ENCODE measurements at places on chromosomes 5 and 9.

- no peak for DNase-seq
These were observed 21.5 kb downstream of the TNFSF8 start for GRCh38 chr9:114908805-114909448.

DNA sequence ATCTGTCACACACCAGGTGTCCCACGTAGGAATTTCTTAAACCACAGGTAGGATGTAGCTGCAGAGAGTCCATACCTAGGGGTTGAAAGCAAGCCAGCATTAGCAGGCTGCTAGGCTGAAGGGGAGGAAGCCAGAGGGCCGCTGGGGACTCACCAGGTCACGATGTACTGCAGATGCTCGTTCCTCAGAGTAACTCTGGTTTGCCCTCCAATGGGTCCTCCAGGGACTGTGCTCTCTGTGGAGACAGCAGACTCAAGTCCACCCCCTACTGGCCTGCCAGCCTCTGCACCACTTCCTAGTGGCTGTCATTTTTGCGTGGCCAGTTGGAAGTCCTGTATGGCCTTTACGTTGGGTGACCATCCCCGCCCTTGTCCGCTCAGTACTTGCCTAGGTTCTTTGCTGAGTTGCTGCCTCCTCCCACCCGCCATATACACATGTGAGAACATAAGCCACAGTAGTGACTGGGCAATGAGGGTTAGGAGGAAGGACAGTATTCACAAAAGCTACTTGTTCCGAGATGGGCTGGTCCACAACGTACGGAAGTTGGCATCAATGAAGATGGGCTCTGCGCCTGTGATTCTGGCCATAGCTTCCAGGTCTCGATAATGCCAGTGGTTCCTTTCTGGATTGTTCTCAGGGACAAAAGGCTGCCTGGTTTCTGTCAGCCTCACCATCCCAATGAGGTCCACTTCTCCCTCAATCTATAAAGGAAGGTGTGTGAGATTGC lies 4.1 kb downstream of the RPL7A start:
- no peak for DNase-seq

GRCh38 chr9:36592801-36593583 lies 20.3 kb downstream of the MELK start:
- no peak for DNase-seq

DNA sequence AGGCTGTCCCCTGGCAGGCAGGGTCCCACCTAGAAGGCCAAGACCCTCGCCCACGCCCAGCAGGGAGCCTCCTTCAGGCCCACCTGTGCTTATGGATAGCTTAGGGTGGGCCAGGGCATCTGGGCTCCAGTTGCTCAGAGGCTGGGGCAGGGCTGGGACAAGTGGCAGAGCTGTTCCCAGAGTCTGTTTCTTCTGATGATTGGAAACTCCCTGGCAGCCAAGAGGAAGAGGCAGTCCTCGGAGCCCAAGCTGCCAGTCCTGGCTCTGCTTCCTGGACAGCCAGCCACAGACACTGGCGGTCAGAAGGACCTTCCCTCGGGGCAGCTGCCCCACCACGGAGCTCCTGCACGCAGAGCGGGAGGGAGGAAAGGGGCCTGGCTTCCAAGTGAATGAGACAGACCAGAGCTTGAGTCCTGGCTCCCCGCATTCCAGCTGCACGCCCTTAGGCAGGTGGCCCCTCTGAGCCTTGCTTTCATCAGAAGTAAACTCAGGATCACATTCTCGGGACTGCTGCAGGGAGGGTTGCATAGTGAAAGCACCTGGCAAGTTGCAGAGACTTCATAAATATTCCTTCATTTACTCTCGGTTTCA lies 37.9 kb upstream of the GABRP start:
- no peak for DNase-seq

DNA sequence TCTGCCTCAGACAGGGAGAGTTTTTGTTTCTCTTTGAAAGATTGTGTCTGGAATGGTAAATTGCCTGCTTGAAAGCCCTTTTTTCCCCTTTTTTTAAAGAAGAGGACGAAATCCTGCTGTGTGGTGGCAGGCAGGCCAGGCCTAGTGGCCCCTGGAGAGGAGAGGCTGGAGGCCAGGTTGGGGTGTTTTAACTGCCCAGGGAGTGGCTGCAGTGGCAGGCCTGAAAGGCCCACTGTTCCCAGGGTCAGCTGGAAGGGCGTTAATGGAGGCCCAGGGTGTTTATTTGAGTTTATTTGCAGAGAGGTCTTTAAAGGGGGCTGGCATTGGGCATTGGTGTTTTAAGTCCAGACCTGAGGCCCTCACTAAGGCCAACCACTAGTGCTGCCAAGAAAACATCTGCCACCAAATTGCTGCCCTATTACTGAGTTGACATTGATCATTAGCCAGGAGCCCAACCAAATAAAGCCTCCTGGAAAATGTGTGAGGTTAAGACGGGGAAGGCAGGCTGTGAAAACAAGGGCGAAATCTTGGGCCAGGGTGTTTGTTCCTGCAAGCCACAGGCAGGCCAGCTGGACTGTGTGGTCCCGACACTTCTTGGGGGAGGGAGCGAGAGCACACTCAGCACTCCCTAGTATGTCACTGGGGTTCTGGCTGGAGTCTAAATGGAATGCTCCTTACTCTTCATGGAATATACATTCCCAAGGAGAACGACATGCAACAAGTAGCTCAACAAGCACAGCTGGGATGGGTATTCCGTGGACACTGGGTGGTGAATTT lies 5.0 kb downstream of the JADE2 start:
- no peak for DNase-seq

DNA sequence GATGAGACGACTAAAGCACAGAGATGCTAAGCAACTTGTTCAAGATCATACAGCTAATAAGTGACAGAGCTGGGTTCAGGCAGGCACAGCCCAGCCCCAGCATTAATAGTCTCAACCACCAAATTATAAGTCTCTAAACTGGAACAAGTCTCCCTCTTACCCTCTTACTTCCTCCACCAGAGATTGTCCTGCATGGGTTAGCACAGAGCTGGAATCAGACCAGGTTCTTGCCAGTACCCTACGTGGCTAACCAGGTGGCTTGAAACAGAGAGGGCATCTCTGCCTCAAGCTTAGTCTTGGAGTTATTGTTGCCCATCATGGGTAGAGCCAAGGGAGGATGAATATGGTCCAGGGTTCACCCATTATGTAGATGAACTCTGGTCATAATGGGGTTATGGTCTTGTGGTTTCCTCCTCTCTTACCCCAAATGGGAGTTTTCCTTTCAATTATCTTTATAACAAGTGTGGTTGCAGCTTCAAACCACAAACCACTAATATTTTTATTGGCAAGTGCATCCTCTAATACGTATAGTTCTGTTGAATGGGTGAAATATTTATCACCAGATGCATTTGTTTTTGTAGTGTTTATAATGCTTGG lies 8.3 kb upstream of the XPA start:
- DNase-seq, result no peak

DNA sequence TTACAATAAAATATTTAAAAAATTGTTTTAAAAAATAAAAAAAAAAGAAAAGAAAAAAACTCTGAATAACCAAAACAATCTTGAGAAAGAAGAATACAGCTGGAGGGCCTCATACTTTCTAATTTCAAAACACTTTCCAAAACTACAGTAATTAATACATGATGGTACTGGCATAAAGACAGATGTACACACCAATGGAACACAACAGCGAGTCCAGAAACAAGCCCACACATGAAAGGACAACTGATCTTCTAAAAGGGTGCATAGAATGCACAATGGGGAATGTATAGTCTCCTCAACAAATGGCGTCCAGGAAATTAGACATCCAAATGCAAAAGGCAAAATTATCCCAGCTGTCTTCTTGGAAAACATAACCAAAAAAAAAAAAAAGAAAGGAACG lies 99.6 kb downstream of the LURAP1L start:
- no peak for DNase-seq

DNA sequence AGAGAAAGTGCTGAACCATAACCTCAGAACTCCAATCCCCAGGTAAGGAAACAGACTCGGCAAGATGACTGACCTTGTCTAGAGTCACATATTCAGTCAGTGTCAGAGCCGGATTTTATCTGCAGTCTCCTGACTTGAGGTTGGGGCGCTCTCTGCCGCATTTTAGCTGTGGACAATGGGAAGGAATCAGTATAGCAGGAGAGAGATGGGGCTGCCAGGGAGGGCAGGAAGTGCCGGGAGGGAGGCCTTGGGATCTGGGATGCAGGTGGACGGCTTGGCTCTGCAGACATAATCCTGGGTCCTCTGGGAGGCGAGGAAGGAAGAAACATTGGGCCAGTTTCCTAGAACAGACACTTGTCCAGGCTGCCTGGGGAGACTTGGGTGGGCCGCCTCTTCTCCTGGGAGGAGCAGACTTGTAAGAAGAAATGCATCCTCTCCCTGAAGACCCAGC lies 39.7 kb upstream of the COL15A1 start:
- no peak for DNase-seq

DNA sequence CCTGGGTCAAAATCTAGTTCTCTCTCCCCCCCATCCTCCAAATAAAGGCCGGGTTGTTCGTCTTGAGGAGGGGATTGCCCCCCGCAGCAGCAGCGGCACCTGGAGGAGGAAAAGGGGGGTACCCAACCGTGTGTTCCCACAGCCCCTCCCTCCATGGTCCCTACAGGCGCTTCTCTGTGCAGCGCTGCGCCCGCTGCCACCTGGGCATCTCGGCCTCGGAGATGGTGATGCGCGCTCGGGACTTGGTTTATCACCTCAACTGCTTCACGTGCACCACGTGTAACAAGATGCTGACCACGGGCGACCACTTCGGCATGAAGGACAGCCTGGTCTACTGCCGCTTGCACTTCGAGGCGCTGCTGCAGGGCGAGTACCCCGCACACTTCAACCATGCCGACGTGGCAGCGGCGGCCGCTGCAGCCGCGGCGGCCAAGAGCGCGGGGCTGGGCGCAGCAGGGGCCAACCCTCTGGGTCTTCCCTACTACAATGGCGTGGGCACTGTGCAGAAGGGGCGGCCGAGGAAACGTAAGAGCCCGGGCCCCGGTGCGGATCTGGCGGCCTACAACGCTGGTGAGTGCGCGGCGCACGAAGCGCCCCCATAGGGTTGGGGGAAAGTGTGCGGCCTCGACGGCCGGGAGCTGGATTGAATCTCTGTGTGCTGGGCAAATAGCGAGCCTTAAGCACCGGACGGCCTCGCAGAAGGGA lies 3.5 kb downstream of the LHX2 start:
- DNase-seq, result no peak

GRCh38 chr5:170681013-170681433 lies 102.5 kb upstream of the GABRP start:
- DNase-seq, result no peak

DNA sequence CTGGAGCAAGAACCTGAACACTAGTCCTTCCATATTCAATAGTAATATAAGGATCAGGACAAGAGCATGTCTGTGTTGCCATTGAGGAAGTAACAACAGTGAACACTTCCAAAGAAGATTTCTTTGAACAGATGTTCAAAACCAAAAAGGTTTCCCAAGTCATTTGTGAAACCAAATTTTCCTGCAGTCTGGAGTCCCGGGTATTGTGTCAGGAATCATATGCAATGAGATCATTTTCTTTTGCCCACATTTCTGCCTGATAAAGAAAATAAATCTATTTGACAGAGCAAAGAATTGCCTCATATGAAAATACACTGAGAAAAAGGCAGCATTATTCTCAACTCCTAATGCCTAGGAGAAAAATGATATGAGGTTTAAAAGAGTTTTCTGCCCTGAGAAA lies 151.7 kb downstream of the SNX18 start:
- DNase-seq, result no peak

DNA sequence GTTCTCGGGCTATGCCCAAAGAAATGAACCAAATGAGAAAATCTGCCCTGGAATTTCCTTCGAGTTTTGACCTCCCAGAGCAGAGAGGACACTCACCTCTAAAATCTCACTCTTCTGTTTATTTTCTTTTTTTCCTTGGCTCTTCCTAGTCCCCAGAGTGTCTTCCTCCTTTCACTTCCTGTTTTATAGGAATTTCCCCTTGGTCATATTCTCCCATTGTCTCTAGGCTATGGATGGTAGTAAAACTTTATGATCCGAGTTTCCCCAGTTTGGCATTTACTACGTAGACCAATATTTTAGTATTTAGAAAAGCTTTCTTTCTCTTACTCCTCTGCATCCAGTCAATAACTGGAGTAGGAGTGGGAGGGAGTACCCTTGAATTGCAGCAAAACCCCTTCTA lies 354.5 kb upstream of the ZNF608 start:
- no peak for DNase-seq

- DNase-seq, result no peak
These were observed 12.2 kb downstream of the SLC25A25 start for GRCh38 chr9:128080206-128080605.

DNA sequence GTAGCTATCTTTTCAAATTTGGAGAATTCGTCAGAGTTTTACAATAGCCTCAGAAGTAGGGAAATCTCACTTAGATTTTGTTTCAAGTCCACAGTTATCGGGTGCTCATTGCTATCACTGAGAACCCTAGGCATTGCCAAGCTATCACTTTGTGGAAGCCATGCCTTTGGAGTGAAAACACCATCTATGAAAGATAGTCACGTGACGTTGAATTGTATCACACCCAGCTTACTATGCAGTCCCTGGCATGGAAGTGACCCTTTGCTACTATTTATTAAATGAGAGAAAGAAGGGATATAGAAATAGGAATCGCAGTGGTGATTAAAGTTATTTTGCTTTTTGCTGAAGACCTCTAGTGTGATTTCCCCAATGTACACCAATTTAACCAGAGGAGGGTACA lies 97.2 kb downstream of the AOPEP start:
- DNase-seq, result no peak

GRCh38 chr5:152113401-152113800 lies 188.8 kb upstream of the GLRA1 start:
- DNase-seq, result no peak

- DNase-seq, result no peak
These were observed 335.4 kb downstream of the NTRK2 start for GRCh38 chr9:85004818-85005413.

GRCh38 chr9:91611582-91611981 lies 187.9 kb upstream of the NFIL3 start:
- no peak for DNase-seq

Data from SW 1271 (cell line).